ENCODE measurements at places on chromosomes 12 and 14. TPM values are rescaled to one million over a fixed set of nuclear protein-coding genes. Genes with fewer than 3 reads are reported as not detected.

Gene HOXC4
- polyA plus RNA-seq = 0.43 TPM

Gene TAS2R8
- polyA plus RNA-seq = not detected

Gene KLC1
- polyA plus RNA-seq = 50.7 TPM

Gene PCED1B
- 163 TPM for polyA plus RNA-seq

GRCh38 chr14:29350496-29350895 lies 577.2 kb downstream of the PRKD1 start:
- no peak for DNase-seq

- no peak for DNase-seq
These were observed 68.6 kb downstream of the PPM1A start for GRCh38 chr14:60317609-60318008.

- DNase-seq = no peak
These were observed 60.2 kb upstream of the ACTN1 start for GRCh38 chr14:69039288-69039628.

Gene VASH1
- polyA plus RNA-seq = 0.35 TPM

DNA sequence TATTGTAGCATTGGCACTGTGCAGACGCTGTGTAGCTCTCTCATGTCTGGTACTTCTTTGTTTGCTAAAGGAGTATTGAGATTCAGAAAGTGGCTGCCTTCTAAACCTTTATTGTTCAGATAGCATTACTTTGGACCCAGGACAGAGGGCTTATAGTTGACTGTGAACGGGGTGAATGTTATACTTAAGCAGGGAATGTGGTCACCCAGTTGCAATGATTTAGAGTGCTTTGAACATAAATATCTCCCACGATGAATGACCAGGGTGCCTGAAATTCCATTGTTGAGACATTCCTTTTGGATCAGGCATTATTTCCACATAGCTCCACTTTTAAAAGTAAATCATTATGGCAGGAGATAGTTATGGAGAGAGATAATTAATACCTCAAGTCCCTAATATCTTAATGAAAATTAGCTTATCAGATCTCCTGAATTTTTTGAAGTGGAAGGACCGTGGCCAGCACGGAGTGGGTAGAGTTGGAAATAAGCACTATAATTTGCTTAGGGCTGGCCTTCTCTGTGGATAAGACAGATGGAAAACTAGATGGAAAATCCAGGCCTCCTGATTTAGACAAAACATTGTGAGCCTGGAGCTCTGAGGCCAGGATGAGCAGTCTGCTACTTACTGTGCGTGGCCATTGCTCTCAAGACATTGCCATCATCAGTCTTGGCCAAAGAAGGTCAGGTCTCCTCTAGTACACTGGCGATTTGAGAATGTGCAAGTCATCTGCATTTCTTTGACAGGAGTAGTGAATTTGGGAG lies 114.5 kb downstream of the ETV6 start:
- no peak for DNase-seq

DNA sequence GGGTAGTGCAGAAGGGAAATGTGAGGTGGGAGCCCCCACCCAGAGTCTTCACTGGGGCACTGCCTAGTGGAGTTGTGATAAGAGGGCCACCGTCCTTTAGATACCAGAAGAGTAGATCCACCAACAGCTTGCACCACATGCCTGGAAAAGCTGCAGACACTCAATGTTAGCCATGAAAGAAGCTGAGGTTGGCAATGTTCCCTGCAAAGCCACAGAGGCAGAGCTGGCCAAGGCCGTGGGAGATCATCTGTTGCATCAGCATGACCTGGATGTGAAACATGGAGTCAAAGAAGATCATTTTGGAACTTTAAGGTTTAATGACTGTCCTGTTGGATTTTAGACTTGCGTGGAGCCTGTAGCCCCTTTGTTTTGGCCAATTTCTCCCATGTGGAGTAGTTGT lies 468.4 kb upstream of the FOXG1 start:
- no peak for DNase-seq

DNA sequence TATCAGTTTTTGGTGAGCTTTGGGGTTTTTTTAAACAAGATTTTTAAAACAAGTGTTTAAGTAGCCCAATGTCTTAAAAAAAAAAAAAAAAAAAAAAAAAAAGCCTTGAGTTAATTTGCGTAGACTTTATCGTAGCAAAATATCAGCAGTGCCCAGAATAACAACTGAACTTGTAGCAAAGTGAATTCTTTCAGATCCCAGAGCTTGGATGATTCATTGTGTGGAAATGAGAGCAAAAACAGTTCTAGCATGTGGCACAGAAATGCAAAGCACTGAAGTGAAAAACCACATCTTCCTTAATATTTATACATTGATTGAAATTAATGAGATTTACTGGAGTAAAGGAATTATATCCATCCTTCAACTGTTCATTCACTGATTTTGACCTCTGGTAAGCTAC lies 258.1 kb downstream of the EGLN3 start:
- no peak for DNase-seq

DNA sequence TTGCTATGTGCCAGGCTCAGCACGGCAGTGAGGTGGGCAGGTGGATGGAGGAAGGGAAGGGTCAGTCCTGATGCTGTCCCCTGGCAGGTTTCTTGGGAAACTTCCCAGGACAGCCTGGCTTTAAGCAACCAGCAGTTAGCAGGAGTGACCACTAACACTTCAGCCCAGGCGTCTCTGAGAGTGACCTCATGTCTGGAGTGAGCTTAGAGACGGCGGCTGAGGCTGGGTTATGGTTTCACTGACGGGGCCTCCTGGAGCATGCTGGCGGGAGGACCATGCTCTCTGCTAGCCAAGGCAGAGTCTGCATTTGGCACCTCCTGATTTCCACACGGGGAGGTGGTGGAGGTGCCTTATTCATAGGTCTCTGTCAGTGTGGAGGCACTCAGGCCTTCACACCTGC lies 2.5 kb downstream of the HHIPL1 start:
- no peak for DNase-seq

Gene AMN
- 5.6 TPM for polyA plus RNA-seq

- no peak for DNase-seq
These were observed 127.5 kb downstream of the TBC1D30 start for GRCh38 chr12:64951944-64952343.

Gene PLA2G1B
- polyA plus RNA-seq = 0.77 TPM

- no peak for DNase-seq
These were observed 7.5 kb downstream of the BTG1 start for GRCh38 chr12:92138144-92138543.

Gene AGAP2
- polyA plus RNA-seq = 5.6 TPM

Gene LGALS3
- polyA plus RNA-seq = 5.8 TPM

GRCh38 chr12:119835068-119835467 lies 42.1 kb downstream of the CIT start:
- DNase-seq = no peak

DNA sequence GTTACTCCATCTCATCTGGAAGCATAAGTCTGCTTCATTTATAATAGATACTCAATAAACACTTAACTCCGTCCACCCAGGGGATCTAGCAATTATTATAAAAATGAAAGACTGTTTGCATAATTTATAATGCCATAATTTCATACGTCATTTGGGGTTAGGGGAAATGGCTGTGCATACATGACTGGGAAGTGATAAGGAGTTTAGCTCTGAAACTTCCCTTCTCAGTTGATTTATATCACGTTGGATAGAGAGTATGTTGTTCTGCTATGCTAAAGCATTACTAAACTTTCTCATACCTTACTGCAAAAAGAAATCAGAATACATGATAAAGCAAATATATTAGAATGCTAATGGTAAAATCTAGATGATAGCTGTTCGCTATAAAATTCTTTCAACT lies 90.4 kb upstream of the DYNC1H1 start:
- no peak for DNase-seq

Gene FGF23
- not detected for polyA plus RNA-seq

Gene APOF
- polyA plus RNA-seq = not detected

GRCh38 chr14:94224040-94224439 lies 49.9 kb downstream of the PPP4R4 start:
- no peak for DNase-seq

DNA sequence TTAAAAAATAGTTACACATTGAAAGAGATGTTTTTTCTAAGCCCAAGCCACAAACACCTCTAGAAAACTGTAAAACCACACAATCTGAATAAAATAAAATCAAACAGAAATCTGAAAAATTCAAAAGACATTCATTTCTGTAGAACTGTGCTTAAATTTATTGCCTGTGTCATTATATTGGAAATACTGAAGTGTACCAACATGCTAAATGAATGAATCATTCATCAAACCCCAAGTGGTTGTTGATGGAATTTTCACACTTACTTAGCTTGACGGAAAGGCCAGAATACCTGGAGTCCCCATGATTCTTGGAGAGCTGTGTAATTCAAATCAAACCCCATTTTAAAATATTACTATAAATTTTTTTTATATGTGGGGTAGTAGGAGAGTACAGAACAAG lies 2.7 kb downstream of the KITLG start:
- DNase-seq = no peak

GRCh38 chr14:101019990-101020710 lies 116.6 kb upstream of the RTL1 start:
- DNase-seq = no peak

Gene SLC6A12
- not detected for polyA plus RNA-seq

- DNase-seq = no peak
These were observed 24.7 kb downstream of the TTC7B start for GRCh38 chr14:90791486-90791885.

- no peak for DNase-seq
These were observed 67.2 kb downstream of the PTPRR start for GRCh38 chr12:70853326-70853725.

- no peak for DNase-seq
These were observed 185.8 kb downstream of the DUSP6 start for GRCh38 chr12:89166525-89166934.

- no peak for DNase-seq
These were observed 36.1 kb downstream of the CPSF6 start for GRCh38 chr12:69275471-69275891.

GRCh38 chr12:127425474-127425873 lies 841.5 kb upstream of the TMEM132C start:
- no peak for DNase-seq

Data from naive thymus-derived CD8-positive, alpha-beta T cell (primary cell).